Right lung (tissue), 10 donors: ENCODE measurements at places on chromosomes 3 and 15. TPM values are rescaled to one million over a fixed set of nuclear protein-coding genes. Genes with fewer than 3 reads are reported as not detected.

MED12L gene
- 0.76 TPM for polyA plus RNA-seq

CFAP44 gene
- polyA plus RNA-seq = 28.3 TPM

NKTR gene
- 135 TPM for polyA plus RNA-seq

DNA sequence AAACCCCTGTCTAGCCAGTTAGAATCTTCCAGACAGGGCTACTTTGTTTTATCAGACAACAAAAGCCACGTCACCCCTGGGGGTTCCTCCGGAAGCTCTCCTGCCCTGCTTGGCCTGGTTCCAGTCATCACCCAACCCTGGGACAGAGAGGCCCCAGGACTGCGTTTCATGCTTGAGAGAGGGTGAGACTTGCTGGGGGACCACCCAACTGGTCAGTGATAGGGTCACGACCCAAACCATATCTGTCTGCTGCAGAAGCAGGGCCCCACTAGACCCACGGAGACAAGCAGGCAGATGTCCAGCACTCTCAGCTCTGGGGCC lies 1.2 kb downstream of the NT5DC2 start:
- no peak for DNase-seq

GRCh38 chr3:150775001-150775599 lies 12.1 kb upstream of the SIAH2 start:
- DNase-seq = no peak

DNA sequence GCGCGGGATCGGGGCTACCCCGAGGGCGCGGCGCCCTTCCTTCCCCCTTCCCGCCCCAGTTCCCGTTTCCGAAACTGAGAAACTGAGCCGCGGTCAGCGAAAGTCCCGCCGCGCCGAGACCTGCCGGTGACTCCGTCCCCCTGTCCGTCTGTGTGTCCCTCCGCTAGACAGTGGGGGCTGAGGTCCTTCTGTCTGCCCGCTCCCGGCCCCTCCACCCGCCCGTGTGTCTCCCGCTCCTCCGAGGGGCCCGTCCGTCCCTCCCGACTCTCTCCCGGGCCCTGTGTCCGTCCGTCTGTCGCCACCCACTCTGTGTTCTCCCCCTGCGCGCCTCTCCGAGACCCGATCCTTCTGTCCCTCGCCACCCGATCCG lies 426 bp downstream of the PRKCD start:
- no peak for DNase-seq

- no peak for DNase-seq
These were observed 33.3 kb upstream of the RPN1 start for GRCh38 chr3:128683957-128684356.

DNA sequence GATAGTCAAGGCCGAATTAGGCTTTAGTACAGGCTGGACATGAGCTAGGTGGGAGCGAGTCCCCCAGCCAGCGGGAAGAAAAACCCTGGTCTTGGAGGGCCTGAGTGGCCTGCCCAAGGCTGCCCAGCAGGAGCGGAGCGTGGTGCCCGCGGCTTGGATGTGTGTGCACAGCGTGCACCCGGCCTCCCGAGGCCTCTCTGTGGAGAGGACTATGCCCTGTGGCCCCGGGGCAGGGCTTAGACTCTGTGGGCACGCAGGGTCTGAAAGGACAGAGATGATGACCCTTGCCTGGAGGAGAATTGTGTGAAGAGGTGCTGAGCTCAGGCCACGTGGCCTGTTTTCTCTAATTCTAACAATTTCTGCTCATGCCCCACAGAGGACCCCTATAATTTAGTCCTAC lies 124.6 kb upstream of the IQSEC1 start:
- DNase-seq = no peak
